ENCODE measurements at places on chromosomes 11 and 22.

DNA sequence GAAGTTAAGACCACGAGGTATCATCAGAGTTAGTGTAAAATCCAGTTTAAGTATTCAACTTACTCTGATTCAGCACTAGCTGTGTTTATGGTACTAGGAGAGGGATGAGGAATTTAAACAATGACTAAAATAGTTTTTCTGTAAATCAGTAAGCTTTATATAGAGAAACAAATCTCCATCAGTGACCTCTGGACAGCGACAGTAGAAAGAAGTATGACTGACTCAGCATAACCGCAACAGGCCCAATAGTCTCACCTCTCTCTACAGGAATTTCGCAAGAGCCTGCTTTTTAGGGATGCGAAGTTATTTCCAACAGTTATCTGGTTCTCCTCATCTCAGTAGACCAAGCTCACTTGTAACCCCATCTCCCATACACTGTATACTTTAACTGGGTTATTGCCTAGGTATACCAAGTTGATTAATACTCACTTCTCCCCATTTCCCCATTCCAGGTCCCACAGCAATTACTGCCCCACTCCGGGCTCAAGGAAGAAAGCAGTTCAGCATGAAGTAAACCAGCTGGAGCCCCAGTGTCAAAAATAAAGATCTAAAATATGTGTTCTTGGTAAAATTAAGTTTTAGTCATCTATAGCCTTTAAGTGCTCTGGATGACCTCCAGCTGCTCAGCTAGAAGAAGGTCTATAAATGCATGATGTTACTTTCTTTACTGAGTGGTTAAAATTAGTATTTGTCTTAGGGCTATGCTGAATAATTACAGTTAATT lies 770.6 kb upstream of the CCDC90B start:
- no peak for DNase-seq

DNA sequence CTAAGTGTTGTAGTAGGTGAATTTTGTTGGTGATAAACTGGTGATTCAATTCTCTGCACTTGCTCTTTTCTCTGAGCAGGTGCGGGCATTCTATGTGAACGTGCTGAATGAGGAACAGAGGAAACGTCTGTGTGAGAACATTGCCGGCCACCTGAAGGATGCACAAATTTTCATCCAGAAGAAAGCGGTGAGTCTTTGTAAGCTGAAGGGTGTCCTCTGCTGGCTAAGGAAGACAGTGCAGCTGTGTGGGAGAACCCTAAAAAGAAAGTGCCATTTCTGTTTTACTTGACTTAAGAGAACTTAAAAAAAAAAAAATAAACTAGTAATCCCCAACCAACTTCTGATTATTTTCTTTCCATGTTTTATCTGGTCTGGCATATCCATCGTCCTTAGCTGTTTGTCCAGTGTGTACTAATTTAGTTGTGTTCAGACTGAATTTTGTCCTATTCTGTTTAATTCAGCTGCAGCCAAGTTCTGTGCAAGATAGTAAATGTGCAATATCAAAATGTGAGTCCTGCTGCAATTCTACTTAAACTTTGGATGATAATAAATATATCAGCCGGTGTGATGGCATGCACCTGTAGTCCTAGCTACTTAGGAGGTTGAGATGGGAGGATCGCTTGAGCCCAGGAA lies 29.6 kb downstream of the CAT start:
- peak; percentile 34 for DNase-seq

DNA sequence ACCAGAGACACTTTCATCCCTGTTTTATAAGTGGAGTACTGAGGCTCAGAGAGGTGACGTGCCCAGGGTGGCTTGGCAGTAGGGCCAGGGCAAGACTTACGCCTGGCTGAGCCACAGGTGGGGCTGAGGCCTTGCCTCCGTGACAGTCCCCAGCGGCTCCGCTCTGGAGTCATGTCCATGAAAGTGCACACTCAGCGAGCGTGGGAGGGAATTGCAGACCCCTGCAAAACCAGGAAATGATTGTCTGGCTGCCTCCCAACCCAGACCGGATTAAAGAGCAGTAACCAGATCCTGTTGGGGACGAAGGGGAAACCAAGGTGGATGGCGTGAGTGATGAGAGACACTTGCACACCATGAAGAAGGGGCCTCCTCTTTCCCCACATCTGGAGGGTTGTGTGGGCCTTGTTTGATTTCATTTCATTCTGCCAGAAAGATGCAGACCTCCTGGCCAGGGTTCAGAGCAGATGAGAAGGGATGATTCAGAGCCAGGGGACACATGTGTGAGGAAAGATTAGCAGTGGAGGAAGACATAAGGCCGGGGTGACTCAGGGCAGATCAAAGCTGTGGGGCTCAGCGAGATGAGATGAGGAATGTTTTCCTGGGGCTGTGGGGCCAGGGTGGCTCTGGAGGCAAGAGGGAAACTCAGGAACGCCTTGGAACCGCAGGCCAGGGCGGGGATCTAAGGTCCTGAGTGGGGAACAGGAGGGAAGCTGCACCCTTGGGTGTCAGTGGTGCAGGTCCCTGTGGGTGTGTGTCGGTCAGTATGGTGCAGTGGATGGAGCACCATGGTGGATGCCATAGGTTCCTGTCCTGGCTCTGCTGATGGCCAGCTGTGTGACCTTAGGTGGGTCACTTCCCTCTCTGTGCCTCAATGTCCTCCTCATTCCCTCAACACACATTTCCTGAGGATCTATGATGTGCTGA lies 29.9 kb upstream of the LRRC32 start:
- peak; percentile 86 for DNase-seq

DNA sequence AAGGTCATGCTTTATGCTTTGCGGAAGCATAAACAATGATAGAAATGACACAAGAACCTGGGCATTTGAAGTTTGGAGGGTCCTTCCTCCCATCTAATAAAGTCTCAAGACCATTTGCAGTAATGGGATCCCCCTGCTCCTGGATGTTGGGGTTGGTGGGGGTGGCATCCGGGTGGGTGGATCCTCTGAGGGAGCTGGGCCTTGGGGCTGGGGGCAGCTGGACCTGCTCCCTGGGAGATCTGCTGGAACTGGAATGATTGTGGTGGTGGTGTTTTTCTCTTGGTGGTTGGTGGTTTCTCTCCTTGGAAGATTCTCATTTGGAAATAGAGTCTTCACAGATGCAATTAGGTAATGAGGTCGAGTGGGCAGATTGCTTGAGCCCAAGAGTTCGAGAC lies 2.2 kb upstream of the NAP1L4 start:
- DNase-seq = no peak

GRCh38 chr11:121927789-121928188 lies 188.2 kb downstream of the BLID start:
- DNase-seq = no peak

DNA sequence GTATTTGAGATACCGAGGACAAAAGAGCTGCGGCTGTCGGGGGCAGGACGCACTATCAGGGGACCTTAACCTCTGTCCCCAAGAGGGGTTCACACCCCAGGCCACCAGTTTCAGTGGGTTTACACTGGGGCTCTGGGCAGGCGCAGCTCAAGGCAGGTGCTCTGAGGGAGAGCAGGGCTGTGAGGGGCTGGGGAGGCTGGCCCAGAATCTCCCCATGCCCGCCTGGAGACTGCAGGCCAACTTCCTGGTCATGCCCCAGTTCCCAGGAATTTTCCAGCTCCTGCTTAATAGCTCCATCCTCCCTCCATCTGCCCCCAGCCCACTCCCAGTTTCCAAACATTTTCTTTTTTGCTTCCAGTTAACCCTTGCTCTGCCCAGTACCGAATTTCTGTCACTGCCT lies 7.6 kb upstream of the PGA3 start:
- DNase-seq = no peak

DNA sequence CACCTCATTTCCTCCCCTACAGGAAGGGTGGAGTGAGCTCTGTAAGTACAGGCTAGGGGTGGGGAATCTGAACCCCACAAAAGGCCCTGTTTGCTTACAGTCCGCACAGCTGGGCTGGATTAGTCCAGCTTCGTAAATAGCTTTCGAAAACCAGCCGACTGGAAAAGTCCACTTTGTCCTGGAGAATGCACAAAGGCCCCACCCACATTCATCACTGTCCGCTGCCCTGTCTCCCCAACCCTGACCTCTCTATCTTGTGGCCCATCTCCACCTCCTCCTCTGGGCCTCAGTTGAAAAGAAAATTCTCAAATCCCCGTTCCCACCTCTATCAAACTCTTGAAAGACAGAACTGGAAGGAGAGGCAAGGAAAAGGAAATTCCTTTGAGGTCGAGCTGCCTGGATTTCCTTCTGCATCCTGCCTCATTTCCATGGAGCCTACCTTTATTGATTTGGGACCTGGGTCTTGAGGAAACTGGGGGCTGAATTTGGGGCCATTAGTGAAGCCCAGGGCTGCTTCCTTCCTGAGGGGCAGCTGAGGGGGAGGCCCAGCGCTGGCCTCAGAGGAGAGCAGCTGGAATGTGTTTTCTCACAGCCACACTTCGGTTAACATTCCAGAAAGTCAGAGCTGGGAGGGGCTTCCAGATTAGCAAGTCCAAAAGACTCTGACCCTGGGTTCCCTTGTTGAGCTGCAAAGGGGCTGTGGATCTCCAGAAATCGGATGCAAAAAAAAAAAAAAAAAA lies 147.6 kb downstream of the FBXO7 start:
- peak; percentile 67 for DNase-seq

GRCh38 chr11:122625976-122626665 lies 29.4 kb upstream of the UBASH3B start:
- no peak for DNase-seq

- no peak for DNase-seq
These were observed 60.4 kb downstream of the CHST1 start for GRCh38 chr11:45605051-45605450.

GRCh38 chr11:87059596-87060390 lies 22.1 kb downstream of the TMEM135 start:
- no peak for DNase-seq

GRCh38 chr11:134580610-134580975 lies 168.6 kb upstream of the B3GAT1 start:
- DNase-seq = no peak

- no peak for DNase-seq
These were observed 742.2 kb downstream of the NELL1 start for GRCh38 chr11:21411597-21411996.

GRCh38 chr11:64357904-64358535 lies 942 bp upstream of the RPS6KA4 start:
- DNase-seq = no peak

GRCh38 chr11:134742224-134742612 lies 330.2 kb upstream of the B3GAT1 start:
- peak; percentile 87 for DNase-seq

- peak; percentile 10 for DNase-seq
These were observed 904.5 kb upstream of the API5 start for GRCh38 chr11:42407341-42407740.

- DNase-seq = no peak
These were observed 36.0 kb upstream of the OR4B1 start for GRCh38 chr11:48180627-48181026.

DNA sequence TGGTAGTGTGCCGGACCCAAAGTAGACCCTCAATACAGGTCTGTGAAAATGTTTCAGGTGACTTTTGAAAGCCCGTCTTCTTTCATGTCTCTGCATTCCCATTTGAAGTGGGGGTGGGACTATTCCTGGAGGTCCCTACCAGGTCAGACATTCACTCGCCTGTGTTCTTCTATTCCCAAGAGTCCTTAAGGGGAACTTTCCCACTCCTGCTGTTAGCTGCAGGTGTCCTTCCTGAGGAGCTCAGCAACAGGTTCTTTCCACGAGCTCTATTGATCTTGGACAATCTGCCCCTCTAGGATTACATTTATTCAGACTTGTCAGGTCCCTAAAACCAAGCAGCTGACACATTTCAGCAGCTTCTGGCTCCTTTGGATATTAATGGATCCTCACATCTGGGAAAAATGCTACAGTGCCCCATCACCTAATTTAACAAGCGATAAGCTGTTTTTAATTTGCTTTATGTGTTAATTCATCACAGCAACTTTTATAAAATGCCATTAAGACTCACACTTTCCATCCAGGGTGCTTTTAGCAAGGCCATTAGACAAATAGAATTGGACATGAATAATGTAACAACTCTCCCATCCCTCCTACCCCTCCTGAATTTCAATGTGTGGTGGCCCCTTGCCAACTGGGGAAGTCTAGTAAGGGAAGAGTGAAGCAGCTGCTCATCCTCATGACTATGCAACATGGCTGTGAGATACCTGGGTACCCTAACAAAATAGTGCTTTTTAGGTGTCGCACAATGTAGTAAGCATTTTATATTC lies 259.5 kb upstream of the CCDC90B start:
- DNase-seq = no peak

DNA sequence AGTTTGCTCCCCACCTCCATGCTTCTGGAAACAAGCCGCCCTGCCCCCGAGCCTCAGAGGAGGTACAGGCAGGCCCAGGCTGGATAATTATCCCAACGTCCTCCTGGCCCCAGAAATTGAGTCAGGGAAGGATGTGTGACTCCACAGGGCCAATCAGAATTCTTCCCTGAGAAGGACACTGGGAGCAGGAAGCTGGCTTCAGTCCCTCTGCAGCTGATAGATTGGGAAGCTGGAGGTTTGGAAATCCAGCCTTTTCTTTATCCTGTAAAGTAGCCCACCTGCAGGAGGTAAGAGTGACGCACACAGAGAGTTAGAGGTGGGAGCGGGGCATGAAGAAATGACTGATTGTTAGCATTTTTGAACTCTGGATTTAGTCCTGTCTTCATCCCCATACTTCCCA lies 97.5 kb upstream of the CD82 start:
- DNase-seq = no peak

DNA sequence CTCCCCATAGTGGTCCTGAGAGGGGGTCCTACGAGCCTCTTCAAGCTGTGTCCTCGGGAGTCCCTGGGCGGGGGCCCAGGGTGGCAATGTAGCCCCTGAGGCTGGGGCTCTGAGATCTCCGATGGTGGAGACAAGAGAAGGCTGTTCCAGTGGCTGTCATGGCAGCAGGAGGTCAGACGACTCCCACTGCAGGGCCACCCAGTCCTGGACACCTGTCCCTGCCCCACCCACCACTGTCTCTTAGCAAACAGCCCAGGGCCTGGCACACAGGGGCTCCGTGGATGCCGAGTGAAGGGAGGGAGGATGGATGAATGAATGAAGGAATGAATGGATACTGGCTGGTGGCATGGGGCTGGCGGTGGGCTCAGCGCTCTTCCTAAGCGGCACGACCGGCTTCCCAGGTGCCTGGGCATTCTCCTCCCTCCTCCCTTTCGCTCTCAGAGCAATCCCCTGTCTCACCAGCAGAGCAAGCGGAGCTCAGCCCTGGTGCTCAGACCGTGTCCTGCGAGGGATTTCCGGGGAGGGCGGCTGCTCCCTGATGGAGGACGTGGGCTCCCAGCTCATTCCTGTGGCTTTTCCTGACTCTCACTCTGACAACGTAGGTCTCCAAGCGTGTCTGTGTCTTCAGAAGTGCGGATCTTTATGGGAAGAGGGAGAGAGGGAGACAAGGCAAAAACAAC lies 1272.6 kb downstream of the BRD1 start:
- DNase-seq = no peak

GRCh38 chr11:18081551-18081950 lies 24.3 kb downstream of the SAAL1 start:
- DNase-seq = no peak

All from brain microvascular endothelial cell (primary cell).